ENCODE measurements at places on chromosomes 12 and 14.

DNA sequence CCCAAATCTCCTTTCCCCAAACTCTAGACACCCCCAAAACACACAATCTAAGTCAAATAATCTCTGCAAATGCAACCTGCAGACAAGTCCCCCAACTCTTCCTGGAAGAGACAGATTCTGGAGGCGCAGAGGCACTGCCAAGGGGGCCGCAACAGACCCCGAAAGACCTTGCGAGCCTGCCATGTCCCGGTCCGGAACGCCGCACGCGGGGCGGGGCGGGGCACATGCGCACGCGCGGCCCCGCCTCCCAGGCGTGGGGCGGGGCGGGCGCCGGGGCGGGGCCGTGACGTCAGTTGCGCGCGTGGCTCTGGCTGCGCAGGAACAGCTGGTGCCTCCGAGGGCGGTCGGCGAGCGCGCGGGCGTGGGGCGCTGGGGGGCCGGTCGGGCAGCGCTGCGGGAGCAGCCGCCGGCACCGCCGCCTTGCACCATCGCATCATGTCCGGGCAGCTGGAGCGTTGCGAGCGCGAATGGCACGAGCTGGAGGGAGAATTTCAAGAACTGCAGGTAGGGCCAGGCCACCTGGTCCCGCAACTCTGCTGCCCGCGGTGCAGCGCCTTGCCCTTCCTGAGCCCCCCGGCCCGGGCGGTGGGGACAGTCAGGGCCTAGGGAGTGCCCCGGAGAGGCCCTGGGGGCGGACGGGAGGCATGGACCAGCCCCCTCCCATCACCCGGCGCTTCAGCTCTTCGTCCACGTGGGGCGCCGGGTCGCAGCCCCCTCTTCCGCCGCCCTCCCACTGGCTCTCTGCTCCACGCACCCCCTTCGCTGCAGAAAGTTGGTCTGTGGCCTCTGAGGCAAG is at the start of gene TMEM120B:
TSS of gene TMEM120B (plus strand) at position 292 of the 796 bp plus-strand sequence. CDS start at position 436, 144 bp downstream.
- DNase-seq: peak; percentile 28

- no peak for DNase-seq
Measured at GRCh38 chr12:98909746-98910145, 264.7 kb downstream of the APAF1 start.

- DNase-seq: no peak
Measured at GRCh38 chr12:16560273-16560672, 45.7 kb downstream of the LMO3 start.

DNA sequence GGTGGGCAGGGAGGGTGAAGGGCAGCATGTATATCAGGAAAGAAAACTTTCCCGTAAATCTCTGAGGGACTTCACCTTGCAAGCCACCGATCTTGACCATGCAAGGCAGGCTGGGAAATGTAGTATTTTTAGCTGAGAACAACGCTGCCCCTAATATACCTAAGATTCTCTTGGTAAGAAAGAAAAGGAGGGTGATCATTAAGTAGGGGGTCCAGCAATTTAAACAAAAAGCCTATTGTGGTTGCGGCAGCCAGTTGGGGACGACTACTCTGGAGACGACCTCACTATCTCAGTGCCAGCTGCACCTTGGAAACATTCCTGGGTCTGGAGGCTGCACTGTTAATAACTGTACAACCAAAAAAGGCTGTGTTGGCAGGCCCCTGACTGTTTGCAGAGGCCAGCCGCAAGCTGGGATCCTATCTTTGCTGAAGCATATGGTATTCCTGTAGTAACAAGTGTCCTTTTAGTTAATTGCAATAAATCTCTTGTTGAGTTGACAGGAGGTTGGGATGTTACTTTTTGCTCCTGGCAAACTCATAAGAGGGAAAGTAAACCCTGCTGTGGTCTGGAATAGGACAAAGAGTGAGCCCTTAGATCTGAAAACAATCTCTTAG is 6.4 kb downstream of the APOLD1 start:
- no peak for DNase-seq

DNA sequence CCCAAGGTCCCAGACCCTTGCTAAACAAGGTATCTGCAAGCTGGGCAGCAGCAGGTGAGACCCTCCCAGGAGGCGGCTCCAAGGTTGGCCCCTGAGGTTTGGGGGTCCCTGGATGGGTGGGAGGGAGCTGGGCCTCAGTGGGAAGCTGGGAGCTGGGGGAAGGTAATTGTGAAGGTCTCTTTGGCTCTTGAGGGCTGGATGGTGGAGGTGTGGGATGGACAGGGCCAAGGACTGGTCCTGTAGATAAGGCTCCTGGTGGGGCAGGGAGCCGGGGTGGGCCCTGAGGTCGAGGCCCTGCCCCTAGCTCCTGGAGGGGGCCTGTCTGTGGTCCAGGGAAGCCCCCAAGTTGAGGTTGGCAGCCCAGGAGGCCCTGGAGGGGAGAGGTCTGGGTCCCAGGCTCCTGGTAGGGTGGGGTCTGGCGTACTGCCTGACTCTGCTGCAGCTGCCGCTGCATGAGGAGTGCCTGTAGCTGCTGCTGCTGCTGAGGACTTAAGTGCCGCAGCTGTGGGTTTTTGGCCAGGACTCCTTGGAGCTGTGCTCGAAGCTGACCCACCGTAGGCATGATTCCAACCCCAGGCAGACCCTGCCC is 13.1 kb upstream of the PRKAG1 start:
- no peak for DNase-seq

DNA sequence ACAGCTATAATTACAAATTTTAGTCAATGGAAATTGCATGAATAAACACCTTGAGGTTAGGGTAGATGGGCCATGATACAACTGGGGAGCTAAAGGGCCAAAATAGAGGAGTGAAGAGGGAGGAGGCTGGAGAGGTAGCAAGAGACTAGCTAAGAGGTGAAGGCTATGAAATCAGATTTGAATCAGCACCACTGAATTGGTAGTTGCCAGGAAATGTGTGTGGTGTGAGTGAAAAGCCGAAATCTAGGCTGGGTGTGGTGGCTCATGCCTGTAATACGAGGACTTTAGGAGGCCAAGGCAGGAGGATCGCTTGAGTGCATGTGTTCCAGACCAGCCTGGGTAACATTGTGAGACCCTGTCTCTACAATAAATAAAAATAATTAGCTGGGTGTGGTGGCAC is 22.7 kb downstream of the YY1 start:
- DNase-seq: no peak

- no peak for DNase-seq
Measured at GRCh38 chr12:46803517-46803916, 22.3 kb downstream of the SLC38A4 start.

DNA sequence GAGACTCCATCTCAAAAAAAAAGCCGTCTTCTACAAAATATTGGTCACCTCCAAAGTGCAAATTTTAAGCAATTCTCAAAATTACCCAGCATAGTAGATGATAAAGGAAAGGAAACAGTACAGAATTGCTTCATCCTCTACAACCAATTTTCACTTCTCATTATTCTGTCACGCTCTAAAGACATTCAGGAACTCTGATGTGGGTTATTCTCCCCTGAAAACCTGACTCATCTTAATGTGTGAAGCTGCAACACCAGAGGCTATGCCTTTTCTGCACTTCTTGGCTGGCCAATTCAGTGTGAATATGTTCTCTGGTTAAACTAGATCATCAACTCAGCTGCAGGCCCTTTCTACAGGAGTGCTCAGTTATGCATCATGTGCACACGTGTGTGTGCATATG is 11.0 kb downstream of the PTGER2 start:
- DNase-seq: no peak

GRCh38 chr12:100476013-100476751 is 2.5 kb downstream of the NR1H4 start:
- no peak for DNase-seq

DNA sequence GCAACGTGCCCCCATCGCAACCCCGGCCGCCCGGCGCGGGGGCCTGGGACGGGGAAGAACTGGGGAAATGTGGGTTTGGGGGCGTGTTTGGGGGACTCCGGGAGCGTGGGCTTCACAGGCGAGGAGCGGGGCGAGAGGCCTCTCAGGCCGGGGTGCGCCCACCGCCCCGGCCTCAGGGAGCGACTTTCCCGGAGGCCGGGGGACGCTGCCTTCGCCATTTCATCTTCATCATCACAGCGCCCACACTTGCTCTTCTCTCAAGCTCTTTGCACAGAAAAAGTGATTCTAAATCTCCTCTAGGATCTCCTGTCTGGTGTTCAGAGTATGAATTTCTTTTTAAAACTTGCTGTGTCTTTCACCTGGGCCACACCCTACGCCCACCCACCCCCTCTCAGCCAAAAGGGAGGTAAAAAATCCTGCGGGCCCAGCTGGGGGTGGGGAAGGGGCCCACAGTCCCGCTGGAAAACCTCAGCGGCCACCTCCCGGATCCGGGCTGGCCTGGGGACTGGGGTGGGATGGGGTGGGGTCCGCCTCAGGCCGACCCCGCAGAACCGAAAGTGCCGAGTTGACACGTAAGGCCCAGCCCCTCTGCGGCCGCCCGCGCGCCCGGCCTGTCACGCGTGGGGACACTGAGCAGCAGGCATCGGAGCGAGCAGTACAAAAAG is 7.4 kb downstream of the CDKN1B start:
- no peak for DNase-seq

DNA sequence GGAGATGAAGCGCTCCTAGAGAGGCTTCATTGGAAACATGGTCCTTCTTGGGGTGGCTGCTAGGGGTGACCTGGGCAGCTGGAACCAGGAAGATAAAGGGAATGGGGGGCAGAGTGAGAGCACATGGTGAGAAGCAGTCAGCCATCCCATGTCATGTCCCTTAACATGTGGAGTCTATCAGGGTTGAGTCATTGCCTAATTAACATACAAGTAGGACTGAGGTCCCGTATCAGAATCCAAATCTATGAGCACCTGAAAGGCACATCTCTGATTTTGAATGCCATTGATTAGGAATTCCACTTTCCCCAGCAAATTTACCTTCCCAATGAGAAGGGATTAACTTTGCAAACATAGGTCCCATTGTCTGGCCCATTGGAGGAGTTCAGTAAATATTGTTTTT is 20.3 kb upstream of the PPP1R1A start:
- DNase-seq: no peak

DNA sequence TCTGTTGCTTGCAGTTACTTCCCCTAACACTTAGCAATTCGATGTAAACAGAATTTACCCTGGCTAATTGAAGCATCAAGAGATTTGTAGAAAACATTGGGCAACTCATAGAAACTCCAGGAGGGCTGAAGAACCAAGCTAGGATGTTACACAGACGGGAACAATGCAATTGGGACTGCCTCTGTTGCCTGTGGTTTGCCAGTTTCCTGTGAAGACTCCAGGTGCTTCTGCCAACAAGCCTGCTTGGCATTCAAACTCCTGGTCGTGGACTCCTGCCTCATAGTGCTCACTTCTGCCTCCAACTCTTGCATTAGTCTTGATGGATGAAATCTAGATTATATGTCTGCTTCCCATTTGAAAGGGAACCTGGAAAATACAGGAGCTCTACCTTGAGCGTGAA is 246.0 kb downstream of the BMP4 start:
- DNase-seq: no peak

- DNase-seq: no peak
Measured at GRCh38 chr12:14827043-14827442, 13.1 kb upstream of the SMCO3 start.

Data from activated CD8-positive, alpha-beta memory T cell treated with anti-CD3 and anti-CD28 coated beads for 1 hour (primary cell).